NCI-H345 (cell line): ENCODE measurements at places on chromosomes 5 and 9.

DNA sequence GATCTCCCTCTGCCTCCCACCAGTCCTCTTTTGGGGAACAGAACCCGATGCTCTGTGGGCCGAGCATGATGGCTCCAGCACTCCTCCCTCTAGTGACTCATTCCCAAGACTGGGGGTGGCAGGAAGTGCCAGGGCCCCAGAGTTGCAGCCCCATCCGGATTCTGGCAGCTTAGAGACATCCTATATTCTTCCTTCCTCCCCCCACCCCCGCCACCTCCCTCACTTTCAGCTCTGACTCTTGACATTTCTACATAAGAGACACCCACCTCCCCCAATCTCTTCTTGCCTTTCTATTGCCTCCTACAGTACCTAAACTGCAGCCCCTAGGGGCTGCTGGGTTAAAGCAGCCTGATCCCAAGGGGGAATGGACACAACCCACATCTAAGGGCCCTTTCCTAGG is 47.1 kb upstream of the MATR3 start:
- DNase-seq = no peak

- DNase-seq = no peak
Observed at GRCh38 chr5:112737070-112737462, 619 bp upstream of the APC start.

- DNase-seq = no peak
Observed at GRCh38 chr5:15741591-15741990, 241.6 kb downstream of the FBXL7 start.

- DNase-seq = no peak
Observed at GRCh38 chr9:116391306-116391900, 237.8 kb downstream of the PAPPA start.

GRCh38 chr9:107172979-107173347 is 110.1 kb upstream of the RAD23B start:
- no peak for DNase-seq

GRCh38 chr5:97936231-97936630 is 753.2 kb upstream of the RIOK2 start:
- no peak for DNase-seq

- DNase-seq = no peak
Observed at GRCh38 chr5:159971038-159971437, 37.9 kb upstream of the TTC1 start.

GRCh38 chr5:55160493-55161209 is 680 bp downstream of the GPX8 start:
- DNase-seq = no peak

GRCh38 chr9:120830865-120831264 is 11.9 kb downstream of the PSMD5 start:
- no peak for DNase-seq

DNA sequence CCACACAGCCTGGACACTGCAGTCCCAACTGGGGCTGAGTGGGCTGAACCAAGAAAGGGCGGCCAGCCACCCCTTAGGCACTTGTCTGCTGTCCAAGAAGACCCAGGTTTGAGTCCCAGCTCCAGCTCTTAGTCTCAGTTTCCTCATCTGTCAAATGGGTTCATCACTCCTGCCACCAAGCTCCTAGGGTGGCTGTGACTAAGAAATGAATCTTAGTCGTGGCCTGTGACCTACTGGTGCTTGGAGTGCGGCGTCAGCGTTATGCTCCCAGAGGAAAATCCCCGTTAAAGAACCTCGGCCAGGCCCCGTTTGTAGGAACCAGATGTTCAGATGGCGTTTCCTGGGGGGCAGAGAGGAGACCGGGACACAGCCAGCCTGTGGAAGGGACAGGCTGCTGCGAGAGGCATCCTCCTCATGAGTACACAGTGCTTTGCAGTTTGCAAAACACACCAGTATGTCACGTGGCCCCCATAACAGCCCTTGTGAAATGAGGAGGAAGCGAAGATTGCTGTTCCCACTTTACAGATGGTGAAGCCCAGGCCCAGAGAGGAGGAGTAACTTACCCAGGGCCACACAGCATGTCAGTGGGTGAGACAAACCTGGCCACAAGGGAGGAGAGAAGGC is 3.3 kb downstream of the FIBCD1 start:
- DNase-seq = no peak

DNA sequence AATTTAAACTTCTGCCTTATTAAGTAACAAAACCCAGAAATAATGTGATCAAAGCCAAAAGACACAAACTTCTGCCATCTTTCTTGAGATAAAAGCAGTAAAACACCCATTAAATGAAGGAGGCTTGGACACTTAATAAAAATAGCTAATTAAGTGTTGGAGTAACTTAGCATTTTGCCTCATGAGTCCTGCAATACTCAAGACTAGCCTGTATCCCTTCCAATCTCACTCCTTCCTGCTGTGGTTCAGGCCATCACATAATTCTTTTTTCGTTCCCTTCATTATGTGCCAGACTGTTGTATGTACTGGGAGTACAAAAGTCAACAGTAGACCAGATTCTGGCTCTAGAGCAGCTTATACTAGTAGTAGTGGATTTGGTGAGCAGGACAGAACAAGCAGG is 250.2 kb downstream of the NFIB start:
- no peak for DNase-seq

DNA sequence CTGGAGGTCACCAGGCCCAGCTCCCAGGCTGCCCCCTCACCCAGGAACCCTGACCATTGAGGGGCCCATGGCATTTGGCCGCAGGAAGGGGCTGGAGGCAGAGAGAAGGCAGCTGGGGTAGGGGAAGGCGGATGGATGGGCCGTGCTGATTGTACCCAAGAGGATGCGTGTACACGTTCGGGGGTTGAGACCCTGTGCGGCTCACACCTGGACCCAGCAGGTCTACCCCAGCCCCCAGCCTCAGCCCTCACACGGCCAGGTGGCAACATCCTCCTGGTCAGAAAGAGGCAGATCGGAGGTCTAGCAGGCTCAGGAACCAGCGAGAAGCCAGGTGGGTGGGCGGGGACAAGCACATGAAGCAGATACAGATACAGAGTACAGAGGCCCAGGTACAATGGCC is 33.7 kb downstream of the NACC2 start:
- DNase-seq = no peak

DNA sequence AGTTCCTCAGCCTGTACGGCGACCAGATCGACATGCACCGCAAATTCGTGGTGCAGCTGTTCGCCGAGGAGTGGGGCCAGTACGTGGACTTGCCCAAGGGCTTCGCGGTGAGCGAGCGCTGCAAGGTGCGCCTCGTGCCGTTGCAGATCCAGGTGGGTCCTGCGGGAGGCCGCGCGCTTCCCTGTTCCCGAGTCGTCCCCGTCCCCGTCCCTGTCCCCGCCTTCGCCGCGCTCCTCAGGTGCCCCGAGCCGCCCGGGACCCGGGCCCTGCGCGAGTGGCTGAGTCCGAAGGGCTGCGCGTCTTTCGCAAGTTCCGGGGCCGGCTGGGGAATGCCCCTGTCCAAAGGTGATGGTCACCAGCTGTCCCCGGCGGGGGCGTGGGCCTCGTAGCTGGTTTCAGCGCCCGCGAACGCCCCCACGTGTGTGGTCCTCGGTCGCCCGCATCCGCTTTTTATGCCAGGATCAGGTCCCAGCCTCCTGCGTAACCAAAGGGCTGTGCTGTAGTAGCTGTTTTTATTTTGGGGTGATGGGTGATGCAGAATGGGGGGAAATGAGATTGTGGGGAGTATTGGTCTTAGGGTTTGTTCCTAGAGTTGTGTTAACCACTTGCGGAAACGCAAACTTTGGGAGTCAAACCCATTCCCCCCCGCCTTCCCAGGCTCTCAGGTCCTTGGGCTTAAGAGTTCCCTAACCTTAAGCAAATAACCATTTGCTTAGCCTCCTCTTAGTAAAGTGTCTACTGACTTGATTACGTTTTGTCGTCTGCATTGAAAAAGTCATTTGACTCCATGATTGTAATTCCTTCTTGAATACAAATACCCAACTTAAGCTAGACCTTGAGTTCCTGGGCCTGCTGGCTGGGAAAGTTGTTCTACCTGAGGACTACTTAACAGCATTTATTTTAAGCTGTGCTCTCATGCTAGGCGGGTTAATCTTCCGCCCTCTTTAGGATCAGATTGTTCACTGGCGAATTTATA is 663 bp downstream of the ISOC1 start:
- peak; percentile 24 for DNase-seq

DNA sequence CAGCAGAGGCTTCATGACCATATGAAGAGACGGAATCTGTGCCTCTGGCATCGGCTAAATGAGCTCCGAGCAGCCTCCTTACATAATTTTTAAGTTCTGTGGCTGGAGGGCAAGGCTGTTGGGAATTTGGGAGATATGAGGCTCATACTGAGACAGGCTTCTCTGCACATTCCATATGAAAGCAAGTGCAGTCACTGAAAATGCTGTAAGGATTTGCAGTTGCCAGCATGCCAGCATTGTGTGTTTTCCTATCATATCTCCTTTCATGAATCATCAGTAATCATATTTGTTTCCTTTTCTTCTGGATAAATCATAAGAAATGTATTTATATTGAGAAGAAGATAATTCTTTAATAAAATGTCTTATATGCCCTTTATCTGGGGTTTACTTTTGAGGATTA is 775.4 kb downstream of the SEMA5A start:
- no peak for DNase-seq

DNA sequence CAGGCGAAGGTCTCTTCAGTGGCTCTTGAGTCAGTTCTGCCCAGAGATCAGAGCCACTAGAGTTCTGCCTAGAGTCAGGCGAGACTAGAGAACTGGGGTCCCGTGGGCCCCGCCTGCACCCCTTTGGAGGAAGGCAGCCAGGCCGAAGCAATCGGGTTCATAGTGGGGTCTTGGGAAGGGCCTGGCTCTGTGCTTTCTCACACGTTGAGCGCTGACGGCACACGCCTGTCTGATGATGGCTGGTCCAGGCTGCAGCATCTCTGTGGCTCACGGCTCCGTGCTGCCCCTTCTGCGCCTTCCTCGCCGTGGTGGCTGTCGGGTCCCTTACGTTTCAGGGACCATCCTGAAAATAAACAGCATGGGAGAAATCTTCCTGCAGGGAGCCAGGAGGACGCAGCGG is 78.3 kb upstream of the RNU6ATAC start:
- DNase-seq = no peak

DNA sequence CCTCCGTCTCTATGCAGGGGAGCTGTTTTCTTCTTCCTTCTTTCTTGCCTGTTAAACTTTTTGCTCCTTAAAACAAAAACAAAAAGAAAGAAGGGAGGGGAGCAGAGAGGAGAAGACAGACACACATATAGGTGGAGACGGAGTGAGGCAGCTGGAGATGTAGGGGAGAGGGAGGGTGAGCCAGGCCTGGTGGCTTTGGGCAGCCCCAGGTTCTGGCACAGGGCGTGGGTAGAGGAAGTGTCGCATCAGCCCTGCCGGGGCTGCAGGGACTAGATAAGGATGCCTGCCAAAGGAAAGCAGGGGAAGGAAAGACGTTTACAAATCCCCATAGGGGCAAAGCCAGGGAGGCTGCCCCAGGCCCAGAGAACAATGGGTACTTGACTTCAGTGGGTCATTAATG is 38.7 kb upstream of the PTGS1 start:
- DNase-seq = no peak

DNA sequence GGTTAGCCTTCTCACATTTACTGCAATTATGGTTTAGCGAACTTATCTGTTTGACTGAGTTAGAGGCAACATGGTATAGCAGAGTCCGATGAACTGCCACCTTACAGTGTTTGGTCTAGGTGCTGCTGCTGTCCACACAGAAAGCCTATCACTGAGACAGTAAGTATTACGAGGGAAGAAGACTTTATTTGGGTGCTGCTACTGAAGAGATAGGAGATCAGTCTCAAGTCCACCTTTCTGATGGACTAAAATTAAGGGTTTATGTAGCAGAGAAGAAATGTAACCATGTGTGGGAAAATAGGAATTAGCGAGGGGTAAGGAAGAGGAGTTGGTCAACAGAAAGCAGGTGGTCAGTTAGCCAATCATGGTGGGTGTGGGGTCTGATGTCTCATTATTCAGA is 109.7 kb downstream of the ZSWIM6 start:
- no peak for DNase-seq

DNA sequence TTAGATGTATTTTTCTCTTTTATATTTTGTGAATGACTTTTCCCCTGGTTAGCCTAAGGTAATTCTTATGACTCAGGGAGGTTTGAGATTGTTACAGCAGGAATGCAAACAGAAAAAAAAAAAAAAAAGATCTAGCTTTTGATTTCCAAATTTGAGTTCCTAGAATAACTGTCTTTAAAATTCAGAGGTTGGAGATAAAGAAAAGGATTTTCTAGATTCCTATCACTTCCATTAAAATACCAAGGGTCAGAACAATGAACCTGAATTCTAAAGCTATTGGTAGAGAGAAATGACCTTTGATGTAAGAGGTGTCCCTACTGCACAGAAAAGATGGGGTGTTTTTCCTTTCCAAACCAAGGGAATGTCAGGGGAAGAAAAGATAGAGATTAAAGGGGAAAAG is 262.5 kb downstream of the DOCK8 start:
- DNase-seq = no peak

DNA sequence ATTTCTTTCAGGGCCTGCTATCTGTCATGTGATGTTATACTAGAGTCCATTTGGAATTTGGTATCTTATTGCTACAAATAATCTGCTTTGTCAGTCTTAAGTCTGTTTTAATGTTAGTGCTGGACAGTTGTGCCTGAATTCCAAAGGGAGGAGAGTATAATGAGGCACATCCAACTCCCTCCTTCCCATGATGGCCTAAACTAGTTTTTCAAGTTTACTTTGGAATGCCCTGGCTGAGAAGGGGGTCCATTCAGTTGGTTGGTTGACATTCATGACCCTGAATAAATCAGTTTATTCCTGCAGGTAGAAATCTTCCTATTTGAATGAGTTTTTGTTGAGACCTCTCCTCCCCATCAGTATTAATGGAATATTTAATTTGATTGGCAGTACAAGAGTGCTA is 9.4 kb upstream of the LRRTM2 start:
- no peak for DNase-seq

DNA sequence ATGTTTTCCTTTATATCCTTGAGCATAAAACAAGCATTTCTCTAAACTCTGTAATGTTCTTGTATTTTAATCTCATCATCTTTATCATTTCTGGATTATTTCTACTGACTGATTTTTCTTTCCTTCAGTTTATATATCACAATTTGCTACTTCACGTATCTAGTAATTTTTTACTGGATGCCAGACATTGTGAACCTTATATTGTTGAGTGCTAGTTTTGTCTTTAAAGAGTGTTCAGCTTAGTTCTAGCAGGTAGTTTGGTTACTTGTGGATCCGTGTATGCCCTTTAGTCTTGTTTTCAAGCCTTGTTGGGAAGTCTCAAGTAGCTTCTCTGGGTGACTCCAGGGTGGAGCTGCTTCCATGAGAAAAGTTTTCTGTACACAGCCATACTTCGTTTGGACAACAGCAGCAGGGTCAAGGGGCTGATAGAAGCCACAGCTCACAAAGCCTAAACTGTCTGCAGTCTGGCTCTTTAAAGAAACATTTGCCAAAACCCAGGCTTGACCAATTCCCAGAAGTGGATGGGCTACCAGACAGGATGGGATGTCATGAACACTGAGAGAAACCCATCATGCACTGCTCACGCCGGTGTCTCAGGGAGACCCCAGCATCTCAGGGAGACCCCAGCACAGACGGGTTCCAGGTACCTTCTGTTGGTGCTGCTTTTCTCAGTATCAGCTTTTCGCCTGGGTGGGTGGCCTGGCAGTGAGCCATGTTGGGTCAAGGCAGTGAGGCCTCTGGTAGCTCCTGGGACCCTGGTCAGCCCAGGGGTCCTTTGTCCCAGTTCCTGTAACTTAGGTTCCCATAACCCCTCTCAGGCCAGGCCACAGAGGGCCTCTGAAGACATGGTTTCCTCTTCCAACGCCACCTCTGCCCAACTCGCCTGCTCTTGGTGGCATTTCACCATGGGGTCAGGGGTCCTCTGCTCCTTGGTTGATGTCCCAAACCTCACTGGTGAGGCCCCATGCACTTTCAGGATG is 29.1 kb downstream of the TRIP13 start:
- no peak for DNase-seq
